ENCODE measurements at places on chromosomes 1 and 21.

- no peak for DNase-seq
Measured at GRCh38 chr1:80656641-80657040, 1144.1 kb upstream of the ADGRL2 start.

- DNase-seq, result no peak
Measured at GRCh38 chr21:33021150-33021549, 4.6 kb upstream of the OLIG2 start.

DNA sequence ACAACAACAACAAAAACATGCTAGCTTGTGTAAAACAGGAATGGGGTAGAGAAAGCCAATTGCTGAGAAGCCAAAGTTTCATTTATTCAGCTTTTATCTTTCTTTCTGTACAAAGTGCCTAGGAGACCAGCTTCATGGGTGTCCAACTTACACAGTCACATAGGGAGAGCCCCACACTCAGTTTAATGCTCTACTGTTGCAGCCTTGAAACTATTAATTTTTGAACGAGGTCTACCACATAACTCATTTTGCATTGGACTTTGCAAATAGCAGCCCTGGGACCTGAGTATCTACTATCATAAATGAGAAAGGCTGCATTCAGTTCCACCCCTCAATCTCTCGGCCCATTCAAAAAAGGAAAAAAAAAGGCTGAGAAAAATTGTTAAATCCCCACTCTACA lies 98.8 kb downstream of the ZNF644 start:
- DNase-seq, result no peak

DNA sequence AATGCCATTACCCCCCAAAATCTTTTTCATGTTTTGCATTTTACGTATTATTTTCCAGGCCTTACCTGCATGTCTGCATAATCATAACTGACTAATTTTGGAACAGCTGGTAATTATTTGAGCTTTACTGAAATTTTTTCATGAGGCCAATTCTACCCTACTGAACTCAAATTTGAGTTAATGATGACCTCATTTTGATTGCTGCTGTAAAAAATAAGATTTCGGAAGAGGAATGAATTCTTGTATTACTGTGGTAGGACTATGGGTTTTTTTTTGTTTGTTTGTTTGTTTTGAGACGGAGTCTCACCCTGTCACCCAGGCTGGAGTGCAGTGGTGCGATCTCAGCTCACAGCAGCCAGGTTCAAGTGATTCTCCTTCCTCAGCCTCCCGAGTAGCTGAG lies 2.6 kb upstream of the METTL18 start:
- DNase-seq, result no peak

DNA sequence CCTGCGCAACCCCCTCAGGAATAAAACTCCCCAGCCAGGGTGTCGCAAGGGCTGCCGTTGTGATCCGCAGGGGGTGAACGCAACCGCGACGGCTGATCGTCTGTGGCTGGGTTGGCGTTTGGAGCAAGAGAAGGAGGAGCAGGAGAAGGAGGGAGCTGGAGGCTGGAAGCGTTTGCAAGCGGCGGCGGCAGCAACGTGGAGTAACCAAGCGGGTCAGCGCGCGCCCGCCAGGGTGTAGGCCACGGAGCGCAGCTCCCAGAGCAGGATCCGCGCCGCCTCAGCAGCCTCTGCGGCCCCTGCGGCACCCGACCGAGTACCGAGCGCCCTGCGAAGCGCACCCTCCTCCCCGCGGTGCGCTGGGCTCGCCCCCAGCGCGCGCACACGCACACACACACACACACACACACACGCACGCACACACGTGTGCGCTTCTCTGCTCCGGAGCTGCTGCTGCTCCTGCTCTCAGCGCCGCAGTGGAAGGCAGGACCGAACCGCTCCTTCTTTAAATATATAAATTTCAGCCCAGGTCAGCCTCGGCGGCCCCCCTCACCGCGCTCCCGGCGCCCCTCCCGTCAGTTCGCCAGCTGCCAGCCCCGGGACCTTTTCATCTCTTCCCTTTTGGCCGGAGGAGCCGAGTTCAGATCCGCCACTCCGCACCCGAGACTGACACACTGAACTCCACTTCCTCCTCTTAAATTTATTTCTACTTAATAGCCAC lies 696 bp downstream of the TGFB2 start:
- DNase-seq, result peak; percentile 87

- DNase-seq, result no peak
Measured at GRCh38 chr1:165161130-165161529, 195.4 kb downstream of the LMX1A start.

- DNase-seq, result no peak
Measured at GRCh38 chr21:42193131-42193671, 25.7 kb upstream of the ABCG1 start.

GRCh38 chr21:44579056-44579832 lies 1.2 kb downstream of the KRTAP10-5 start:
- no peak for DNase-seq

Data from fibroblast of gingiva (primary cell).